Spinal cord (tissue), 10 donors: ENCODE measurements at places on chromosomes 16 and 17.

DNA sequence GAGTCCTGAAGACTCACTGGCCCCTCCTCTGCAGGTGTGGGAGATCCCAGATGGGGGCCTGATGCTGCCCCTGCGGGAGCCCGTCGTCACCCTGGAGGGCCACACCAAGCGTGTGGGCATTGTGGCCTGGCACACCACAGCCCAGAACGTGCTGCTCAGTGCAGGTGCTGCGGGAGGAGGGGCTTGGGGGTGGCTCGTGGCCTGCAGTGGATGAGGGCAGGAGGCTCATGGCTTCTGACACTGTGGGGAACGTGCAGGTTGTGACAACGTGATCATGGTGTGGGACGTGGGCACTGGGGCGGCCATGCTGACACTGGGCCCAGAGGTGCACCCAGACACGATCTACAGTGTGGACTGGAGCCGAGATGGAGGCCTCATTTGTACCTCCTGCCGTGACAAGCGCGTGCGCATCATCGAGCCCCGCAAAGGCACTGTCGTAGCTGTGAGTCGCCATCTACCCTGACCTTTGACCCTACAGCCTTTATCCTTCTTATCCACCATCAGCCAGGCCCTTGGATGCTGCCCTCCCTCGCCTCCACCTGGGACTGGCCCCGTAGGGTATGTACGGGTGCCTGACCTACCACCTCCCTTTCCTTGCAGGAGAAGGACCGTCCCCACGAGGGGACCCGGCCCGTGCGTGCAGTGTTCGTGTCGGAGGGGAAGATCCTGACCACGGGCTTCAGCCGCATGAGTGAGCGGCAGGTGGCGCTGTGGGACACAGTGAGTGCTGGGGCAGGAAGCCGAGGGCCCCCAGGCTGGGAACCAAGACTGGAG, 3.6 kb downstream of the CORO1A start:
- DNase-seq, result no peak

- DNase-seq, result no peak
Measured at GRCh38 chr17:76085066-76085730, 6.2 kb downstream of the ZACN start.

- no peak for DNase-seq
Measured at GRCh38 chr17:7574176-7574953, 5.1 kb upstream of the CD68 start.

GRCh38 chr17:34635876-34636275, 56.5 kb downstream of the TMEM132E start:
- no peak for DNase-seq

- DNase-seq, result no peak
Measured at GRCh38 chr17:3762922-3763776, 37.8 kb downstream of the ITGAE start.

GRCh38 chr17:75404223-75404730, 1.2 kb downstream of the GRB2 start:
- no peak for DNase-seq

DNA sequence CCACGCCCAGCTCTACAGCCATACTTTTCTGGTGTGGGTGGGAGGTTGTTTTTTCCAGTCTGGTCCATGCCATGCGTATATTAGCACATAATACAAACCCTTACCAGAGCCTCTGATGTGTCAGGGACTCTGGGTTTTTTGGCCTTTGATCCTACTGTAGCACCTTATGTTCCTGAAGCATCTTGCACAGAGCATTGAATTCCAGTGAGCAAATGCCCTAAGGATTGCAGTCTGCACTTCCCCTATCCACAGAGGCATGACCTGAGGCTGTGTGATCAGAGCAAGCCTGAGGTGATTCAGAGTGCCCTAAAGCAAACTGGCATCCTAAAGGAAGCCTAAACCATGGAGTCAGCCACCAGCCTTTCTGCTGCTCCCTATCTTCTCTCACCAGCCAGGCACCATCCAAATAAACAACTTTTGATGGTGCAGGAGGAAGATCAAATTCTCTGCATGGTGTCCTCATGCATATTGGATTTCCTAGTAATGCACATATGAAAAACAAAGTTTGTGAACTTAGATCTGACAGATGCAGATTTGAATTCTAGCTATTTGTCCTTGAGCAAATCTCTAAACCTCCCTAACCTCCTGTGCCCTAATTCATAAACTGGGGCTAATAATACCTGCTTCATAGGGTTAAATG, 41.2 kb upstream of the HAS3 start:
- no peak for DNase-seq

DNA sequence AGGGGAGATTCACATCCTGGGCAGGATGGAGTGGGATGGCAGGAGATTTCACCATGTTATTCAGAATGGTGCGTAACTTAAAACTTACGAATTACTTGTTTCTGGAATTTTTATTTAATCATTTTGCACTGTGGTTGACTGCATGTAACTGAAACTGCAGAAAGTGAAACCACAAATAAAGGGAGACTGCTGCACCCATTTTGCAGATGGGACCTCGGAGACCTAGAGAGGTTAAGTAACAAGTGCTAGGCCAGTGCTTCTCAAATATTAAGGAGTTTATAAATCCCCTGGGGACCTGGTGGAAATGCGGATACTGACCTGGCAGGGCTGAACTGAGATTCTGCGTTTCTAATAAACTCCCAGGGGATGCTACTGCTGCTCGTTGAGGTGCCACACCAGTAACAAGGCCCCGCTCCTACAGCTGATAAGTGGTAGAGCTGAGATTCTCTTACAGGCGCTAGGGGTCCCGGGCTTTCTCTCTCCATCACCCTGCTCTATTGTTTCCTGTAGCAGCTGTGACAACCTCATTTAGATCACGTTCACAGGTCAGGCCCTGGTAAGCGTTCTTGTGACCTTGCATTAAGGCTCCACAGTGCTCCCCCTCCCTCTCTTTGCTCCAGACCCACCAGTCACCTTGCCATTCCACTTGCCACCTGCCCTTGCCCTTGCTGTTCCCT, 167.1 kb upstream of the CDH13 start:
- no peak for DNase-seq

DNA sequence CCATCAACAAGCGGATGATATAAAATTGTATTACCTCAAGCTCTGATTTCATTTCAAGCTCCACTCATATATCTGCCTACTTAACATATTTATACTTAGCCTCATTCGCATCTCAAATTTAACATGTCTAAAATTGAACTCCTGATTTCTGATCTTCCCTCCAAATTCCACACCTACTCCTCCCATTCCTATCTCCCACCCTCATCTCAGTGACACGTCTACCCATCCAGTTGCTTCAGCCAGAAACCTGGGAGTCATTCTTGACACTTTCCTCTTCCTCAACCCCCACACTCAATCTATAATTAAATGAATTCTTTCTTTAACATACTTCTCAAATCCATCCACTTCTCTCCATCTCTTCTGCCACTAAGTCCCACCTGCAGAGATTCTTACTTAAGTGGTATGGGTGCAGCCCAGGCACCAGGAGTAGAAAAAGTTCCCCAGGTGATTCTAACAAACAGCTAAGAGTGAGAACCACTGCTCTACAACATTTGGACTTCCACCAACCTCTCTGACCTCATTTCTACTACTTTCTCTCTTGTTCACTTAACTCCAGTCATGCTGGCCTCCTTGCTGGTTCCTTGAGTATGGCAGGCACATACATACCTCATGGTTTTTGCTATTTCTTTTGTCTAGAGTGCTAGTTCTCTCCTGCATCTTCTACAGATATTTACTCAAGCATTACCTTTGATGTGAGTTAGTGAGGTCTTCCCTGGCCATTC, 18.1 kb downstream of the SPOP start:
- DNase-seq, result no peak

- DNase-seq, result no peak
Measured at GRCh38 chr17:79479876-79480275, 131.0 kb downstream of the RBFOX3 start.
